Foreskin fibroblast (primary cell): ENCODE measurements at places on chromosomes 2 and 18.

DNA sequence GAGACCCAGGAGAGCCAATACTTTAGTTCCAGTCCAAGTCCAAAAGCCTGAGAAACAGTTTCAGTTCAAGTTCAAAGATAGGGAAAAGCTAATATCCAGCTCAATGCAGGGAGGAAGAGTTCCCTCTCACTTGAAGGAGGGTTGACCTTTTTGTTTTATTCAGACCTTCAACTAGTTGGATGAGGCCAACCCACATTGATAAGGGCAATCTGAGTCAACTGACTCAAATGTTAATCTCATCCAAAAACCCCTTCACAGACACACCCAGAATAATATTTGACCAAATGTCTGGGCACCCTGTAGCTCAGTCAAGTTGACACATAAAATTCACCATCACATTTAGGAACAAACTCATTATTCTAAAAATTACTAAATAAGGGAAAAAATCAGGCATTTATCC, 246.8 kb downstream of the METTL4 start:
- no peak for DNase-seq

GRCh38 chr2:101623031-101623521, 74.4 kb upstream of the MAP4K4 start:
- DNase-seq: no peak

GRCh38 chr2:30608643-30609042, 161.6 kb downstream of the LCLAT1 start:
- no peak for DNase-seq

GRCh38 chr2:109197491-109198418, 68.8 kb downstream of the SH3RF3 start:
- no peak for DNase-seq

- no peak for DNase-seq
Measured at GRCh38 chr2:21013043-21013816, 30.6 kb downstream of the APOB start.
